ENCODE measurements at places on chromosomes 6 and 20. TPM values are rescaled to one million over a fixed set of nuclear protein-coding genes. Genes with fewer than 3 reads are reported as not detected.

DNA sequence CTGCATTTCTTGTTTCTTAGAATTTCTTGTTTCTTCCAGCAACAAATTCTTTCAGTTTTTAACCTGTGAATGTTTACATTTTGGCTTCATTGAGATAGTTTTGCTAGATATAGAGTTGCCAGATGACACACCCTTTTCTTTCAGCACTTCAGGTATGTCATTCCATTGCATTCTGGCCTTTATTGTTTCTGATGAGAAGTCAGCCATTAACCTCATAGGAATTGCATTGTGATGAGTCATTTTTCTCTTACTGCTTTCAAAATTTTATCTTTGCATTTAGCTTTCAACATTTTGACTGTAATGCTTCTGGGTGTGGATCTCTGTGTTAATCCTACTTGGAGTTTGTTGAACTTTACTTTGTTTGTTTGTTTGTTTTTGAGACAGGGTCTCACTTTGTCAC is 440.3 kb upstream of the HS3ST5 start:
- no peak for DNase-seq

GRCh38 chr6:169075211-169075914 is 178.3 kb downstream of the THBS2 start:
- no peak for DNase-seq

DNA sequence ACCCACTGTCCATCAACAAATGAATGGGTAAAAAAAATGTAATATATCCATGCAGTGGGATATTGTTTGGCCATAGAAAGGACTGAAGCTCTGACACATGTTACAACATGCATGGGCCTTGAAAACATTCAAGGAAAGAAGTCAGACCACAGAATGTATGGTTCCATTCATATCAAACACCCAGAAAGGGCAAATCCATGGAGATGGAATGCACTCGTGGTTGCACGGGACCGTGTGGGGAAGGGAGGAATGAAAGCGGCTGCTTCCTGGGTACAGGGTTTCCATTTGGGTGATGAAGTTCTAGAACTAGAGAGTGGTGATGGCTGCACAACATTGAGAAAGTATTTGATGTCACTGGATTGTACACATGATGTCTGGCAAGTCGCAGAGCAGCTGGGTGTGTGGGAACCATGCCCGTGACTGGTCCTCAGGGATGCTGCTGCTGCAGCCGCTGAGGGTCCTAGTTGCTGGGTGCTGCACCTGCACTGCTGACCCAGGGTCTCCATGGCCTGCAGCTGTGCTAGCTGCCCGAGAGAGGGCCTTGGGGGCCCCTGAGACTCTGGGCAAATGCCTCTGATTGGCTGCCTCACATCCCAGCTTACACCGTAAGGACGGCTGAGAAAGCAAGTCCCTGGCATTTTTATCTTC is 220.3 kb downstream of the NRN1 start:
- no peak for DNase-seq

DNA sequence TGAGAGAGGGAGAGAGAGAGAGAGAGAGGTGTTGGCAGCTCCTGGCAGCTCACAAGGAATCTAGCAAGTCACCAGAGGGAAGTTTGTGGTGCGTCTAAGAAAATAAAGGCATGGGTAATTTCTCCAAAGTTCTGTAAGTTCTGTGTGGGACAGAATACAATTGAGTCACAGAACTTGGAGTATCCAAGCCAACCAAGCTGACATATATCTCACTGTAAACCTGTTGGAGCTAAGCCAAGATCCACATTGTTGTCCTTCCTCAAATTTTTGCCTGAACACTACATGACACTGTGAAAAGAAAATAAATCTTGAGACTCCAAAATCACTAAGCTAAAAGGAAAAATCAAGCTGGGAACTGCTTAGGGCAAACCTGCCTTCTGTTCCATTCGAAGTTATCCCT is 436.7 kb downstream of the MEI4 start:
- no peak for DNase-seq

- DNase-seq = no peak
Measured at GRCh38 chr20:32635764-32636163, 38.0 kb downstream of the C20orf203 start.

DNA sequence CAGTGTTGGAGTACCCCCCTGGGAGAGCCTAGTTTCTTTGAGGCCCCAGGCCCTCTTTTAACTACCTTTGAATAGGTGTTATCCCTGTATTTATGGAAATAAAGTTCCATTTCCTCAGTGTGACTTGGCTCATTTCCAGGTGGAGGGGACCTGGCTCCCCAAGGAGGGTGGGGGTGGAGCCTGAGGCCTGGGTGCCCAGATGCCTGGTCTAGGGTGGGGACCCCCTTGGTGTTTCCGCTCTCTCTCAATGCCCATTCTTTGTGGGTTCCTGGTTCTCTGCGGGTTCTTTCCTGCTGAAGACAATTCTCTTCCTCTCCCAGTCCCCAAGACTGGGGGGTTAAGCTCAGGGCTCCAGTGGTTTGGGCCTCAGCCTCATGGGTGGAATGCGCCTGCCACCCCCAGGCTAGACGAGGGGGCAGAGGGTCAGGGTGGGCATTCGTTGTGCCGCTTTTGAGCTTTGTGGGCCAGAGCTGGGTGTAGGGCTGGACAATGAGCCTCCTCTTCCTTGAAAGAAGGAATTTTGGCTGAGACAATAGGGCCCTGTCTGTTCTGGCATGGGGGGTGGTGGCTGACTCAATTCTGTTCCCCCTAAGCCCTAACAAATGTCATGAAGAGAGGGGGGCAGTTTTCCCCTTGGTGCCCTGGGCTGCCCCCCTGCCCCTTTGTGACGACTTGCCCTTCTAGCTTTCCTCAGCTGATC is 686 bp upstream of the EGFL8 start:
- DNase-seq = no peak

- DNase-seq = no peak
Measured at GRCh38 chr6:11429577-11429976, 108.0 kb upstream of the TMEM170B start.

DNA sequence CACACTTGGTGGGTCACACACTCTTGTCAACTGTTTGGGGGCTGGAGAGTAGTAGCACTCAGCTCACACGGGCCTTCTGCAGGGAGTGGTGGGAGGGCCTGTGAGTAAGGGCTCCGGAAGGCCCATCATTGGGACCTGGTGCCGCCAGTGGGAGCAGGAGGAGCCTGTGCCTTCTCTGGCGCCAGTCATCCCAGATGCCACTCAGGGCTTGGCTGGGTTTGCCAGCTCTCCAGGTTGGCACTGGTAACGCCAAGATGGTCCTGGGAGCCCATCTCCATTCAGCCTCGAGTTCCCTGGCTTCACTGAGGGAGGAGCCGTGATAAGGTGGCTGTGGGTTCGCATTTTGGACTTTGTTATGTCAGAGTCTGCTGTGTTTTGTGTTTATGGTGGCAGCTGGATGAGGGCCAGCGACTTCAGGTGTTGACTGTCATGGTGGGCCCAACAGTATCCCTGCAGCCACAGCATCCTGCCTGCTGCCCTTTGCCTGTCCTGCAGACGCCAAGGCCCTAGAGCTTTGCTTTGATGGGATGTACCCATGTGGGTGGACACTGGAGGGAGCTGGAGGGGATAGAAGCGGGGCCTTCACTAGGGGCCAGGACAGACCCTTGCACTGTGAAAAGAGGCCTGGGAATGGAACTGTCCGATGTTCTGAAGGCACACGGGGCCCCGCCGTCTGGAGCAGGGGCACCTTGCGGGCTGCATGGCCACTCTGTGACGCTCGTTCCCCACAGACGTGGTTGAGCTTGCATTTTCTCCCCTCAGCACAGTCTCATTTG is 13.3 kb upstream of the DNAJC5 start:
- no peak for DNase-seq

Gene MCUR1
- 43.9 TPM for polyA plus RNA-seq

Gene MLN
- polyA plus RNA-seq = not detected

Gene PAX1
- polyA plus RNA-seq = not detected

Gene C20orf204
- polyA plus RNA-seq = 20.0 TPM

All from GM12878 (cell line).